ENCODE measurements at places on chromosomes 12 and 14. TPM values are rescaled to one million over a fixed set of nuclear protein-coding genes. Genes with fewer than 3 reads are reported as not detected.

DNA sequence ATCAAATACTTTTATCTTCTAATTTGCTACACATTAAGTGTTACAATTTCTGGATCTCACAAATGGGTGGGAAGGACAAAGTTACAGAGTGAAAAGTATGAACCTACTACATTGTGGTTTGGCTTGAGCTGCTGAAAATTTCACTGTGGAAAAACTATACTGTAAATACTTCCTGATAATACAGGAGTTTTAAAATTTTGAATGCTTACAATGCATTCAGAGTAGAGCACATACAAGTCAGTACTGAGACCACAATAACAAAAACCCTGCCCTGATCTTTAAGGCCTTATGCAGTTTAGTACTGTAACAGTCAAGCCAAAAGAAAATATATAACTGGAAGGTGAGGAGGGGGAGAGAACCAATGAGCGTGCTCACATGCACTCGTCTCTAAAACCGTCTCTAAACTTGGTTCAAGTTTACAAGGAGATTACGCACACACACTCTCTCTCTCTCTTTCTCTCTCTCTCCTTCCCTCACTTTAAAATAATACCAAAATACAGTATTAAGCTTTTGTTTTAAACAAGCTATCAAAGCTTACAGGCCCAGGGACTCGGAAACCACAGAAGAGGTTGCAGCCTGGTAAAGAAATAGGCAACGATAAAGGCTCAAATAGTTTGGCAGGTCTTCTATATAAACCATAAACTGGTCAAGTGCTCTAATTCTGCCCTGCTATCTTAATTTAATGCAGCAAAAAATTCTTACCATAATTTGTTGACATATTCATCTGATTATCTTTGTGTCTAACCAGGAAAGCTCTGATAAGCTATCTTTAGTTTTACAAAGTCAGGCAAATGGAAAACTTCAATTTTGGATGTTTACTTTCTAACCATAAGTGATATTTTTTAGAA is 58.0 kb downstream of the ATF7 start:
- DNase-seq: no peak

GRCh38 chr12:117854339-117855012 is 114.3 kb downstream of the KSR2 start:
- peak; percentile 40 for DNase-seq

The PRH2 gene
- total RNA-seq: not detected

- DNase-seq: no peak
These were observed 47.1 kb downstream of the NCOR2 start for GRCh38 chr12:124520265-124520701.

Measured in upper lobe of left lung (tissue), 6 donors.